Omental fat pad (tissue), 4 donors: ENCODE measurements at places on chromosomes 6 and 20. TPM values are rescaled to one million over a fixed set of nuclear protein-coding genes. Genes with fewer than 3 reads are reported as not detected.

GRCh38 chr20:24016607-24017457 lies 28.3 kb upstream of the GGTLC1 start:
- no peak for DNase-seq

Gene BTN1A1
- not detected for total RNA-seq

Gene TREM1
- total RNA-seq = 9.8 TPM

Gene FOXF2
- total RNA-seq = 0.65 TPM

Gene ESR1
- 3.9 TPM for total RNA-seq

GRCh38 chr6:126701676-126702560 lies 362.0 kb downstream of the CENPW start:
- DNase-seq = no peak

Gene SPATA25
- total RNA-seq = 1.8 TPM

Gene MDFI
- 24.3 TPM for total RNA-seq

DNA sequence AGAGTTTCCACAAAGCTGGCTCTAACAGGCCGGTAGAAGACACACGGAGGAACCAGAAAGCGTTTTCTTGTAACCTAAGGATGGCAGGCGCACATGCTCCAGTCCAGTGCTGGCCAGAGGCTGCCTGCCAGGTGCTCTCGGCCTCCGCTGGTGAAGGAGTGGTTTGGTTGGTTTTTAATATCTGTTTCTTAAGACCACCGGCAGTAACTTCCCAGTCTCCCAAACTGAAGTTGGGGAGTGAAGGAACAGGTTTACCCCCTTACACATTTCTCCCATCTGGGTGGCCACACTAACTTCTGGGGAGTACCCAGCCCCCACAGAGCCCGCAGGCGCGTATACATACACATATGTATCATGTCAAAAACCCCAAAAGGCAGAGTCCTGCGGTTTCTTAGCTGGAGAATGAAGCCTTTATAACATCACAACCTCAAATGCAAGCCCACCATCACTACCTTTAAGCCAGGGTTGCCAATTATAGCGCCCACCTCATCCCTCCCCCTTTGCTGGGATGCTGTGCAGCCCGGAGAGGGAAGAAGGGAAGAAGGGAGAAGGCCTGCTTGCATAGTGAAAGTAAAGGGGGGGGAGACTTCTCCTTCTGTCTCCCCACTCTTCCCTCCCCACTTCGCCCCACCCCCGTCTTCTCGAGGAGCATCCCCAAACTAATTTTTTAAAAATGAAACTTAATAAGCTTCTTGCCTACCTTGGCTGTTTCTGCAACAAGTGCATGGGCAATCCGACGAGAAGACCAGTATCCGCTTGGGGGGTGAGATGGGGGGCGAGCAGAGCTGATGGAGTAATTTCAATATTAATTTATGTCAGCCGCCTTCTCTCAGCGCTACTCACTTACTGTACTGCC lies 1.0 kb downstream of the TRERF1 start:
- DNase-seq = no peak

- DNase-seq = no peak
Observed at GRCh38 chr20:43843096-43843964, 71.3 kb upstream of the TOX2 start.

DNA sequence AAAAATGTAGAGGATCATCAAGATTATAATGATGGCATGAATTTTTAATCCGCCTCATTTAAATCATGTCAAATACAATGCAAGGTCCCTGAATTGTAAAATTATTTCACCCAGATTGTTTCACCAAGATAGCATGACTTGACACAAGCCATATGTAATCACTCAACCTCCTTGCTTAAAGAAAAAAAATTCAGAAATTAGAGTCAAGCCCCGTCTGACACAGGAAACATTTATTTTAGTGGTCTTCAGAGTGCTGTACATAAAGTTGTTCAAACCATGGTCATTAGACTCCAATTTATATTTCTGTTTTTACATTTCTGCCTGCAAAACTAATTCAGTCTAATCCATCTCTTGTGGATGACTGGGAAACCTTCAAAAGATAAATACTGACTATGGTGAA lies 200.2 kb downstream of the CBLN4 start:
- no peak for DNase-seq

DNA sequence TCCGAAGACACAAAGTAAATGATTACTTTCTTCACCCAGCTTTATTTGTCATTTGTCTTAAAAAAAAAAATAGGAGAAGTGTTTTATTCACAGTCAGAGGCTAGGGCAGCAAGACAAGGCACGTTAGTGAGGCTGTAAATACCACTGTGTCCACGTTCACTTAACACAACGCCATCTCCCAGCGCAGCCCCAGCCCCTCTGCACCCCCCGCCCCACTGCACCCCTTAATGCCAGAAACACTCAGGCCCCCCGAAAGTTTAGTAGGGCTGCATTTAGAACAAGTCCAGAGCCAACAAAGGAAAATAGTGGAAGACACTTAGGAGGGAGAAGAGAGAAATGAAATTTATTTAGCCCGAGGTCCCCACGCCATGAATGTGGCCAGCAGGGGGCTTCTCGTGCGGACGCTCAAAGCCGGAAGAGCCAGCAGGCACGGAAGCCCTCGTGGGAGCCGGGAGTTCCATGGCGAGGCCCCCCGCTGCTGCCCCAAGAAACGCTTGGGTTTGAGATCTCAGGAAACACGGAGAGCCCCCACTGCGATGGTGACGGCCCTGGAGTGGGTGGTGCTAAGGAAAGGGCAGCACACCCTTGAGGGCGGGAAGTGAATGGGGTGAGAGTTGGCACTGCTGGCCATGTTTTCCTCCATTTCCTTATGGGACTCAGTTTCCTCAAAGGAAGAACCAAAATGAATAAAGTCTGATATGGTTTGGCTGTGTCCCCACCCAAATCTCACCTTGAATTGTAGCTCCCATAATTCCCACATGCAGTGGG lies 50.2 kb downstream of the IYD start:
- DNase-seq = no peak

DNA sequence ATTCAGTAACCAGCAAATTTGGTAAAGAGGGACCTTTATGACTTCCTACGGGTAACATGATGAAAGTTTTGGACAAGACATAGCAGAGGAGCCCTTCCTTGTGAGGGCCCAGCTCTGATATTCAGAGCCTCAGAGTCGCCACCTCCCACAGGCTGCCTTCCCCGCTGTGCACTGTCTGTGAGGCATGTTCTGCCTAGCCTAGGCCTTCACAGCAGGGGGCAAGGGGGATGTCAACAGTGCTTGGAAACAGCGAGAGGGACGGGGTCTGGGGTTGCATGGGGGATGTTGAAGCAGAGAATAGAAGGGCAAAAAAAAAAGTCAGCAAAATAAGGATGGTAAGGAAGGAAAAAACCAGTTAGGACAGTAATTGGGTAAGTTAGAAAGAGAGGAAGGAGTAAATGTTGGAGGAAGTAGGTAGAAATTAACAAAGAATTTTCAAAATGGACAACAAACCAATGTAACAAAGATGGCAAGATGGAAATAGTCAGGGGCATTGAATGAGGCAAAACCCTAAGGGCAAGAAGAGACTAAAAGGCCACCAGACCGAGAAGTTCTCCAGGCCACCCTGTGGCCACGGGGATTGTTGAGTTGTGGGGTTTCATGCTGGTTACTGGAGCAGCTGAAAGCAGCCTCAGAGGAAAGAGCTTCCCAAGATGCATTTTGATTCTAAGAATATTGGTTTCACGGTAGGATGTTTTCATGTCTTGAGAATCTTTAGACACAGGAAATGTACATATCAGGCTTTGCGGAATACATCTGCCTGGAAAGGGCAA lies 139.8 kb downstream of the LY86 start:
- no peak for DNase-seq

Gene MAPK13
- 10.9 TPM for total RNA-seq

Gene TNFRSF6B
- 10.5 TPM for total RNA-seq

Gene PPP1R14C
- total RNA-seq = not detected

DNA sequence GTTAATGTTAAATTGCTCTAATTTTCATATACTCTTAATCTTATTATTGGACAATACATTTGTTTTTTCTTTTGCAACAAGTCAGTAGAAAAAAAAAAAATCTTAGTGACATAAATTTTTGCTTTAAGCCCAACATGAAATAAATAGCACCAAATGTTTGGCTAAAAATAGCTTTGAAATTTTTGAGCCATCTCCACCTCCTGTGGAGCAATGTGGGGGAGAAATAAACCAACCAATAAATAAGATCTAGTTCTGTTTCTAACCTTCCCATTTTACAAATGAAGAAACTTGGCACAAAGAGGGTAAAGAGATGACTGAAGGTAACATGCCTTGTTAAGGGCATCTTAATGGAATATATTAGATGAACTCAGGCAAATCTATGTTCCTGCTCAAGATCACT lies 91.4 kb downstream of the PRKN start:
- DNase-seq = no peak
